H1 (cell line): ENCODE measurements at places on chromosomes 7 and 10. TPM values are rescaled to one million over a fixed set of nuclear protein-coding genes. Genes with fewer than 3 reads are reported as not detected.
A peak's percentile ranks its signal among the peaks of the same experiment; 100 is the strongest.

DNA sequence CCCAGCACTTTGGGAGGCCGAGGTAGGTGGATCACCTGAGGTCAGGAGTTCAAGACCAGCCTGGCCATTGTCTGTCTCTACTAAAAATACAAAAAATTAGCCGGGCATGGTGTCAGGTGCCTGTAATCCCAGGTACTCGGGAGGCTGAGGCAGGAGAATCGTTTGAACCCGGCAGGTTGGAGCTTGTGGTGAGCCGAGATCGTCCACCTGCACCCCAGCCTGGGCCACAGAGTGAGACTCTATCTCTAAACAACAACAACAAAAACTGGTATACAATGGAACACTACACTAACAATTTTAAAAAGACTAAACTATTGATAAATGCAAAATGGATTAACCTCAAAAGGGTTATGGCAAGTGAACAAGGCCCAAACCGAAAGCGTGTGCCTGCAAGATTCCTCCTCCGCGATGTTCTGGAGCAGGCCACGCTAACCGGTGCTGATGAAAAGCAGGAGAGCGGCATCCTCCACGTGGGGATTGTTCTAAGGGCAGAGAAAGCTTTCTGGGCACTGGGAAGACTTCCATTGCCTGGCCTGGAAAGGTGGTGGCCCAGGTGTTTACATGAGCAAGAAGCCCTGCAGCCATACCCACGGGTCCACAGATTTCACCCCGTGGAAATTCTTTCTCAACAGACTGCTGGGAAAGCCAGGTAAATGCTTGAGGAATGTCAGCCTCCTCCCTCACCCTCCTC is 53.8 kb downstream of the PDGFA start:
- H3K4me1 ChIP-seq, result peaks cover 3% of the 10 kb centered on the region; the same call in 1 of the 2 replicates
- H3K4me3 ChIP-seq, result no peak overlapping the region
- H3K27ac ChIP-seq, result no peak overlapping the region
- no peaks in the 10 kb centered on the region for H3K27me3 ChIP-seq
- no peak for DNase-seq

DNA sequence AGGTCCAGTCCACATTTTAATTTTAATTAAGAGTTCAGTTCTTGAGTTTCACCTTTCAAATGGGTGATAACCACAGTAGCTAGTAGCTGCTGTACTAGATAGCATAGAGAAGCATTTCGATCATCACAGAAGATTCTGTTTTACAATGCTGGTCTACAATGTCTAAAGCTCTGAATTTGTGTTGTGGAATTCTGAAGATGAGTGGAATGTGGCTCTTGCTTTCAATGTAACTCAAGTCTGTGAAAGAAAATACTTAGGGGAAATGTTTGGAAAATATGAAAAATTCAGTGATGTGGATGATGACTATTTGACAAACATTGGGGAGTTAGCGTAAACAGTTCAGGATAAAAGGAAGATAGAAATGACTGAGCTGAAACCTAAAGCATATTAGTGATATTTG is 139.4 kb downstream of the GNAT3 start:
- no peaks in the 10 kb centered on the region for H3K36me3 ChIP-seq
- DNase-seq, result no peak
- H3K4me1 ChIP-seq, result no peaks in the 10 kb centered on the region
- H3K27ac ChIP-seq, result no peak overlapping the region

- DNase-seq, result no peak
- H3K27ac ChIP-seq, result no peak overlapping the region
- no peaks in the 10 kb centered on the region for H3K27me3 ChIP-seq
- H3K4me1 ChIP-seq, result no peaks in the 10 kb centered on the region
- H3K36me3 ChIP-seq, result no peaks in the 10 kb centered on the region
Measured at GRCh38 chr10:131141645-131142516, 169.6 kb downstream of the TCERG1L start.

DNA sequence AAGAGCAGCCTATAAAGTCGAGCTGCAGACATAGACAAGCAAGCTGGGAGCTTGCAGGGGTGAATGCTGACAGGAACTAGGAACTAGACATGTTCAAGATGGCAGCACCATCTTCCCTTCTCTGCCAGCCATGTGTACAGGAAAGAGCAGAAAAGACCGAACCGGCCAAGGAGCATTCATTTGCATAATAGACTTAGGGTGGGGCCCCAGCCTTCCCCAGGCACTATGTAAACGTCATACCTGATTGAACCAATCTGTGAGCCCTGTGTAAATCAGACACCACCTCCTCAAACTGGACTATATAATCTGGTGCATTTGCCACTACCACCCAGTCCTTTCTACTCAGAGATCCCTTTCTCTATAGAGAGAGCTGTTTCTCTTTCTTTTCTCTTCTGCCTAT is 106.9 kb upstream of the FAM3C start:
- no peaks in the 10 kb centered on the region; the same call in 1 of the 2 replicates for H3K36me3 ChIP-seq
- H3K27me3 ChIP-seq, result no peaks in the 10 kb centered on the region
- H3K4me3 ChIP-seq, result no peak overlapping the region
- no peaks in the 10 kb centered on the region for H3K4me1 ChIP-seq
- DNase-seq, result no peak

- peaks cover 5% of the 10 kb centered on the region for H3K4me1 ChIP-seq
- H3K4me3 ChIP-seq, result no peak overlapping the region
- DNase-seq, result no peak
Measured at GRCh38 chr10:86693721-86694369, 25.5 kb downstream of the LDB3 start.

GRCh38 chr7:45590679-45591057 is 16.5 kb downstream of the ADCY1 start:
- H3K36me3 ChIP-seq, result no peaks in the 10 kb centered on the region; the same call in 1 of the 2 replicates
- no peak for DNase-seq
- H3K4me1 ChIP-seq, result no peaks in the 10 kb centered on the region
- no peak overlapping the region for H3K27ac ChIP-seq

DNA sequence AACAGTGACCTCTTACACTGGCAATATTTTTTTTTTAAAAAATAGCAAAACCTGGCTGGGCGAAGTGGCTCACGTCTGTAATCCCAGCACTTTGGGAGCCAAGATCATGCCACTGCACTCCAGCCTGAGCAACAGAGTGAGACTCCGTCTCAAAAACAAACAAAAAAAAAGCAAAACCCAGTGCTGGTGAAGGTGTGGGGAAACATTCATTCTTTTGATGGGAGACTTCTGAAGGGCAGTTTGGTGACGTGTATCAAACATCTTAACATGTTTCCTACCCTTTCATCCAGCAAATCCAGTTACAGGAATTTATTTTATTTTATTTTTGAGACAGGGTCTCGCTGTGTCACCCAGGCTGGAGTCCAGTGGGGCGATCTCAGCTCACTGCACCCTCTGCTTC is 58.0 kb downstream of the CHST3 start:
- no peak for DNase-seq
- no peak overlapping the region for H3K27ac ChIP-seq
- H3K4me3 ChIP-seq, result no peak overlapping the region

GRCh38 chr10:32929634-32930033 is 28.4 kb downstream of the ITGB1 start:
- H3K27ac ChIP-seq, result no peak overlapping the region; the same call in 1 of the 2 replicates
- H3K4me3 ChIP-seq, result no peak overlapping the region
- no peaks in the 10 kb centered on the region for H3K4me1 ChIP-seq

DNA sequence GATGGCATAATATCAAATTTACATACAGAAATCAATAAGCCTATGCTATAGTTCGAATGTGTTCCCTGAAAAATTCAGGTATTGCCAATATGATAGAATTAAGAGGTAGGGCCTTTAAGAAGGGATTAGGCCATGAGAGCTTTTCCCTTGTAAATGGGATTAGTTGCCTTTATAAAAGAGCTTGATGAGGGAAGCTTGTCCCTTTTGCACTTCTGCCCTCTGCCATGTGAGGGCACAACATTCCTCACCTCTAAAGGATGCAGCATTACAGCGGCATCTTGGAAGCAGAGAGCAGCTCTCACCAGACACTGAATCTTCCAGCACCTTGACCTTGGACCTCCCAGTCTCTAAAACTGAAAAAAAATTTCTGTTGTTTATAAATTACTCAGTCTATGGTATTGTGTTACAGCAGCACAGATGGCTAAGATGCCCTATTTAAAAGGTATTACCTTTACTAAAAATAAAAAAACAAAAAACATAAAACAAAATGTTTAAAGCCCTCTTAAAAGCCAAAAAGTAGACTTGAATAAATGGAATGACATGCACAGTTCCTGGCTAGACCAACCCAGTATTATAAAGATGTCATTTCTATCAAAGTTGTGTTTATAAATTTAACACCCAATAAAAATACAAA is 909.6 kb downstream of the REEP3 start:
- H3K36me3 ChIP-seq, result no peaks in the 10 kb centered on the region
- no peaks in the 10 kb centered on the region for H3K27me3 ChIP-seq
- H3K4me1 ChIP-seq, result no peaks in the 10 kb centered on the region
- peak; percentile 54 for DNase-seq

DNA sequence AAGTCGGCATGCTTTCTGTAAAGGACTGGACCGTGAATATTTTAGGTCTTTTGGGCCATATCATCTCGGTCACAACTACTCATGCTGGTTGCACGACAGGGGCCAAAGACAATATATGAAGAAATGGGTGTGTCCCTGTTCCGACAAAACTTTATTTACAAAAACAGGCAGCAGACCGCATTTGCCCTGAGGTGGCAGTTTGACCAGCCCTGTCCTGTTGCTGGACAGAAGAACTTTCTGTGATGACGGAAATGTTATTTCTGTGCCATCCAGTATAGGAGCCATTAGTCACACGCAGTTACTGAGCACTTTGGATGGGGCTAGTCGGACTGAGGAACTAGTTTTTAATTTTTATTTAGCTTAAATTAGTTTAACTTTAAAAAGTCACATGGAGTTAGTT is 112.8 kb upstream of the CARD11 start:
- no peaks in the 10 kb centered on the region for H3K36me3 ChIP-seq
- DNase-seq, result no peak
- H3K27me3 ChIP-seq, result no peaks in the 10 kb centered on the region
- H3K4me1 ChIP-seq, result no peaks in the 10 kb centered on the region

DNA sequence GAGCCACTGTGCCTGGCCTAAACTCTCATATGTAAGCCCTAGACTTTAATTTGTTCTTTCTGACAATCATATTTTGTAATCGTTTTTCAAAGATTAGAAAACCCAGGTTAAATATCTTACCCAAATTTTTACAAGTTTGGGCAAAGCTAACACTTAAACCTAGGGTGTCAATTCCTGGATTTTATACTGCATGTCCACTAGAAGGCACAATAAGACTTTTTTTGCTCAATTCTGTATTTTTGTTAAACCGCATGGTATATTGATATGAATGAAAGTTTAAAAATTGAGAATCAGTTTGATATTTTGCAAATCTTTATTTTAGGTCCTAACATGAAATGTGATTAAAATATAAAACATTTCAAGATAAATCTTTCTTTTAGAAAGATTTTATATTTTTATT is 29.3 kb downstream of the DYNC2I1 start:
- no peak overlapping the region for H3K27ac ChIP-seq
- H3K36me3 ChIP-seq, result peaks cover 5% of the 10 kb centered on the region
- no peak for DNase-seq

DNA sequence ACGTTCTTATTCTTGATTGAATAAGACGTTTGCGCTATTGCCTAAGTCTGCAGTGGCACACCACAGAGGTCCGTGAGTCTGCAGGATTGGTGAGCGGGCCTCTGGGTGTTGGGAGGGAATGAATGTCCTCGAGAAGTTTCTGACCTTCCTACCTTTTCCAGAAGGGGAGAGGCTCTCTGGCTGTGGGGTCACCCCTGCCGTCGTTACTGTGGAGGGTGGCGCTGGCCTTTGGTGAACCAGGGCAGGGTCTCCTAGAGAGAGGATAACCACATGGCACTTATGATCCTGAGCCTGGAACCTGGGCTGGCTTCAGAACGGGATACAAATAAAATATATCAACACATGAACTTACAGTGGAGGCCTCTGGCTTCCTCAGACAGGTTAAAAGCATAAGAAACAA is 13.8 kb downstream of the IL15RA start:
- no peaks in the 10 kb centered on the region for H3K27me3 ChIP-seq

DNA sequence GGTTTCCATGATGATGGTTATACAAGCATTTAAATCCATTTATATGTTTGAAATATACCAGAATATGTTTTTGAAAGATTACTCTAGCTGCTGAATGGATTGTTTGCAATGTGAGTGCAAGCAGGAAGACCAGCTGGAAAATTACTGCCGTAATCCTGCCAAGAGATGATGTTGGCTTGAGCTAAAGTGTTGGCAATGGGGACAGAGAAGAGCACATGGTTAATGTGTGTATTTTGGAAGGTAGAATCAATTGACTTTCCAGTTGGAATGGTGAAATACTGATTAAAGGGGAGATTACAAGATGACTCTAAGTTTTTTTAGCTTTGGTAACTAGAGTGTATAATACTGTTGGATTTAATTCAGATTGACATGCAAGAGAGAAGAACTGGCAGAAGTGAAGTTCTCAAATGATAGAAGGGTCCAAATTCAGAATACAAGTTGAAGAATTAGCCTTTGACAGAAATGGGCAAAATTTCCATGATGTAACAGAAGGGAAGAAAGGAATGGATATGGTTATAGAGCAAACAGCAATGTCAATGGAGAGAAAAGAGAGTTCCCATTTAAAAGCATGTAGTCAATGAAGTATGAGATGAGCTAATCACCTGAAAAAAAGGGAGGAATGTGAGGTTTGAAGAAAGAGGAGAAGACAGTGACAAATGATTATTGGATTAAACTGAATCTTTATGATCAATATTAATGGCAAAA is 422.0 kb downstream of the CDC14C start:
- no peaks in the 10 kb centered on the region for H3K36me3 ChIP-seq
- H3K4me3 ChIP-seq, result no peak overlapping the region
- no peak for DNase-seq
- H3K4me1 ChIP-seq, result no peaks in the 10 kb centered on the region
- no peaks in the 10 kb centered on the region for H3K27me3 ChIP-seq

The RHOBTB1 gene
- 7.4 and 9.3 TPM in 2 replicates for total RNA-seq

The ZEB1 gene
- 0.15 and 0.23 TPM in 2 replicates for total RNA-seq

The CAV2 gene
- total RNA-seq, result 4.7 and 6.4 TPM in 2 replicates

The SPDYE6 gene
- not detected in 2 replicates for total RNA-seq

The POU6F2 gene
- 1.6 and 2.0 TPM in 2 replicates for total RNA-seq

The HMX2 gene
- total RNA-seq, result 1.3 and 2.0 TPM in 2 replicates
